ENCODE measurements at places on chromosomes 16 and 17. TPM values are rescaled to one million over a fixed set of nuclear protein-coding genes. Genes with fewer than 3 reads are reported as not detected.

GRCh38 chr16:82203198-82203597, 33.2 kb upstream of the MPHOSPH6 start:
- no peaks in the 10 kb centered on the region for H3K36me3 ChIP-seq
- H3K4me1 ChIP-seq = no peaks in the 10 kb centered on the region
- no peak overlapping the region for H3K4me3 ChIP-seq
- H3K27ac ChIP-seq = no peak overlapping the region
- no peak for DNase-seq

DNA sequence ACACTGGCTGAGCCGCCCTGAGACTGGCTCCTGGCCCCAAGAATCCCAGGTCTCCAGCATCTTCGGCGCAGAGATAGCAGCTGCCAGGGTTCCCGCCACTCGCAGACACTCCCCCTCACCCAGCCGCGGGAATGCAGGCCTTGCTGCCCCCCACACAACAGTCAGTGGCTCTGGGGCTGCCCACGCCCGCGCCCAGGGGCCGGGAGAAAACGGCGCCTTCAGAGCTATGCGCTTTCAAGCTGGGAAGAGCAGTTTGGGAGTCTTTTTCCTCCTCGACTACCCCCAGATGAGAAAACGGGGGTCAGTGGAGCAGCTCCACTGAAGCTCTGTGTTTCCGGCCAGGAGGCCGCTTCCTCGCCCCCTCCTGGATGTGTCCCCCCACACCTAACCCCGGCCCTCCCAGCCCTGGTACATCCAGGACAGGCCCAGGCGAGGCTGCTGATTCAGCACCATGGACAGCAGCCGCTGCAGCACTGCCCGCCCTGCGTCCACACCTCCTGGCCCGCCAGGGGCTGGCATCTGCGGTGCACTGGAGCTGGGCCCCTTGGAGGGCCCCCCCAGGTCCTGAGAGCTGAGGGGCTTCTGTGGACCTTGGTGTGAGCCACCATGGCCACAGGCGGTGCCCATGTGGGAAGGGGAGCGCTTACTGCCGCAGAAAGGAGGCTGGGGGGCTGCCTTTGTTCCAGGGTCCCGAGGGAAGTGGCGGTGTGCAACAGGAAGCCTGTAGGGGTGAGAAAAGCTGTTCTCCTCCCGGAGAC, 35.7 kb downstream of the CACNA1H start:
- no peak overlapping the region for H3K27ac ChIP-seq
- no peak overlapping the region for H3K4me3 ChIP-seq
- H3K27me3 ChIP-seq = peaks cover 22% of the 10 kb centered on the region
- H3K4me1 ChIP-seq = peaks cover 21% of the 10 kb centered on the region
- DNase-seq = no peak

GRCh38 chr16:22120440-22120839, 28.1 kb downstream of the VWA3A start:
- no peak for DNase-seq
- H3K27ac ChIP-seq = no peak overlapping the region
- no peaks in the 10 kb centered on the region for H3K4me1 ChIP-seq
- no peak overlapping the region for H3K4me3 ChIP-seq

DNA sequence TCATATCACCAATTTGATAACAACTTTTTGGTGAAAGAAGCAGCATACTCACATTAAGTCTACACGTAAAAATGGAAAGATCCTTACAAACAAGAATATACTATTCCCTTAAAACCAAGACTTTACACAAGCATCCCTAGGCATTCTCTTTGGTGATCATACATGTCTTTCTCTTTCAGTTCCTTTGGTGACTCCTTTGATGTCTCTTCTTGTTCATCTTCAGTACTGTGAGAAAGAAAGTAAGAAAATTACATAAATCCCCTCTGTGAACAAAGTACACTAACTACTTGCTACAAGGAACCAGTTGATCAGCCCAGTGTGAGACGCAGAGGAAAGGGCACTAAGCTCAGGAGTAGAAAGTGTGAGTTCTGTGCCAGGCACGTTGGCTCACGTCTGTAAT, 59.6 kb upstream of the MTMR4 start:
- DNase-seq = no peak
- no peaks in the 10 kb centered on the region for H3K27me3 ChIP-seq
- no peak overlapping the region for H3K4me3 ChIP-seq
- no peak overlapping the region for H3K27ac ChIP-seq
- H3K4me1 ChIP-seq = peaks cover 41% of the 10 kb centered on the region

- H3K36me3 ChIP-seq = no peaks in the 10 kb centered on the region
- no peaks in the 10 kb centered on the region for H3K4me1 ChIP-seq
- DNase-seq = no peak
- no peak overlapping the region for H3K27ac ChIP-seq
- no peak overlapping the region for H3K4me3 ChIP-seq
- H3K27me3 ChIP-seq = peaks cover 7% of the 10 kb centered on the region
These were observed 140.9 kb upstream of the WSB1 start for GRCh38 chr17:27153005-27153404.

- H3K4me1 ChIP-seq = no peaks in the 10 kb centered on the region
- no peak for DNase-seq
- H3K27ac ChIP-seq = no peak overlapping the region
These were observed 47.9 kb downstream of the IQCK start for GRCh38 chr16:19765860-19766553.

DNA sequence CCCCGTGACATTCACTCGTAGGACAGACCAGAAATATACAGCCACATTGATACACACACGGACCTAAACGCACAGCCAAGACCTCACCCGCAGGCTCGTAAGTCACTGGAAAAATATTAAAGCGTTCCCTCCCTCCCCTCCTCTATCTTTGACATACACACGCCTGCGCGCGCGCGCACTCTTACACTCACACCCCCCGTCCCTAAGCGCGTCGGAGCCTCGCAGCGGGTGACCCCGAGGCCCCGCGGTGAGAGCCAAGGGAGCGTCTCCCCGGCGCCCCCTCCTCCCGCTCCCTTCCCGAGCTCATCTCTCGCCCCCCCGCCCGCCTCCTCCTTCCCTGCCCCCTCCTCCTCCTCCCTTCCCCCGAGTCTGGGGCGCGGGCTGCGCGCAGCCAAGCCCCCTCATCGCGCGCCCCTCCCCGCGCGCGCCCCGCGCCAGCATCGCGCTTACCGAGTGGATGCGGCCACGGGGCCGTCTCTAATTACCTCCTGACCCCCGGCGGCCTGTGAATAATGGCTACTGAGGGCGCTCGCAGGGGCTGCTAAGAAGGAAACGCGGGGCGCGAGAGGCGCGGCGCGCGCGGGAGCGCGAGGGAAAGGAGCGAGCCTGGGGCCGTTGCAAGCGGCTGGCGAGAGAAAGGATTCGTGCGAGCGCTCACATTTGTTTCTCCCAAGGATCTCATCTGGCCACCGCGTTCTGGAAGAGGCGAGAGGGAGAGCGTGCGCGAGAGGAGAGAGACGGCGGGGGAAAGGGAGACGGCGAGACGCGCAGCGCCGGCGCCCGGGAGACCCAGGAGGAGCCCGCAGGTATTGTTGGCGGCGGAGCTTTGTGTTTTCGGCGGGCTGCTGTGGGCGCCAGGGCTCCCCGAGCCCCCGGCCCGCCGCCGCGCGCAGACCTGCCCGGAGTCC, 42.4 kb downstream of the RAI1 start:
- no peak overlapping the region for H3K4me3 ChIP-seq
- no peaks in the 10 kb centered on the region for H3K27me3 ChIP-seq
- peaks cover 29% of the 10 kb centered on the region for H3K4me1 ChIP-seq
- H3K36me3 ChIP-seq = peaks cover 13% of the 10 kb centered on the region
- DNase-seq = no peak

DNA sequence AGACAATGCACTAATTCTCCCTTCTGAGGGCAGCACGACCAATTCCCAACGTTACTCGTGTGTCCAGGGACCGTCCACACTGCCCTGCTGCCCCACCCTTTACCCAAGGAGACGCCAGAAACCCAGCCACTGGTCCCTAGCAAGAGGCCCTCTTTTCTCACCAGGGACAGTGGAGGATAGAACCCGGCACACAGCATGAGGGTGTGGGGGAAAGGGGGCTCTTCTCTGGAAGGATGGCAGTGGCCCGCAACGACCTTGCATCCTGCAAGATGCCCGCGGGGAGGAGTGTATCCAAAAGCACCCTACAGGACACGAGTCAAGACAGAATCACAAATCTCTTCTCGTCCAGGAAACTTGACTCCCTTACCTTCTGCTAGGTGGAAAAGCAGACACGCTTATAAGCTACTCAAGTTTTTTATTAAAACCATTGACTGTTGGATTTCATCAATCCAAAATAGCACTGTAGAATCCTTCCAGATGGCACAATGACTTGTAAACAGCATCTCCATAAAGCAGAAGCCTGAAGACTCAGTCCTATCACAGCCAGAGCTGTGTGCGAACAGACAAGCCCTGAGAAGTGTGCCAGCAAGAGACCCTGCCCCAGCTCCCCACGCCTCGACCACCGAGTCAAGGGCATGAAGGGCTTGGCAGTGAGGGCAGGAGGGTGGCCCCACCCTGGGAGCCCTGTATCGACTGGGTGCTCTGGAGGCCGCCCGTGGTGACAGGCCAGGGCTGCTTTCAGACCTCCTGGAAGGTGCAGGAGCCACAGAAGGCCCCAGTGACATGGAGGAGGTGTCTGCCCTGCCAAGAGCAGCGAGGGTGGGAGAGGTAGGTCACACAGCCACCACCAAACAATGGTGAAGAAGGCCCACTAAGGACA, 103.8 kb downstream of the ANKRD11 start:
- no peak overlapping the region for H3K4me3 ChIP-seq
- peaks cover 39% of the 10 kb centered on the region for H3K4me1 ChIP-seq
- no peaks in the 10 kb centered on the region for H3K27me3 ChIP-seq
- DNase-seq = no peak

DNA sequence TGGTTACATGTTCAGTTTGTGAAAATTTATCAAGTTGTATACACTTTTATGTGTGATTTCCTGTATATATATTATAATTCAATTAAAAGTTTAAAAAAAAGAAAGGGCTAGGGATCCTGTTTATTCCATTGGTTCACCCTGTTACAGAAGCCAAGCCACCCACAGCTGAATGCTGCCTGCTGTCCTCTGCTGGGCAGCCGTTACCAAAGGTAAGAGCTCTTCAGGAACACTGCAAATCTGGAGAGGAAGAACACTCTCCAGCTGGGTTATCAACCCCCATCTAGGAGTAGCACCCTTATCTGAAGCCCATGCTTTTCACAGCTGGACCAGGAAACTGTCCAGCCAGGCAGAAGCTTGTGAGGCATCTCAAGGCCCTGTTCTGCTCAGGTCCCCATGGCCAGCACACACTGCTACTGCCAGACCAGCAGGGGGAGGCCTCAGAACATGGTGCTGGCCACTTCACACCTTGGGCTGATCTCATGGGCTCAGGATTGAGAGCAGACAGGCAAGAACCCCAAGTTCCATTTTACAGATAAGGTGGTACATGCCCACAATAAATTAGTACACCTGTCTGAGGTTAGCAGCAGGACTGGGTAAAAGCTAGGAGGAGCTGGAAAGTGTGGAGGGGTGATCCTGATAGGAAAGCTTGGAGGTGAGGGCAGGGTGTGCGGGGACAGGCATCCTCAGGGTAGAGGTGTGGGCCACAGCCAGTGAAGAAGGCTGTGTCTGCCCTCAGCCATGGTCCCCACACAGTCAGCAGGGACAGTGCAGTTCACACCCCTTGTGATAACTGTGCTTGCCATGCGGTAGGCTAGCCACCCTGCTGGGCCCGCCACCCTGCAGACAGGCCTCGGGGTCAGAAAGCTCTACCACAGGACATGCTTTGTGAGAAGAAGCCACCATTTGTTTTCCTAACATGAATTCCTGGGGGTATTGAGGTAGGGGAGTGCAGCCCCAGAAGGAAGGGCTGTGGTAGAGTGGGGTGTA, 54.3 kb upstream of the SREBF1 start:
- no peak overlapping the region for H3K4me3 ChIP-seq
- peak; percentile 70 for DNase-seq
- H3K27ac ChIP-seq = no peak overlapping the region
- H3K27me3 ChIP-seq = no peaks in the 10 kb centered on the region
- peaks cover 2% of the 10 kb centered on the region for H3K4me1 ChIP-seq
- no peaks in the 10 kb centered on the region for H3K36me3 ChIP-seq

GRCh38 chr17:55576237-55576995, 65.2 kb upstream of the SMIM36 start:
- no peaks in the 10 kb centered on the region for H3K36me3 ChIP-seq
- peak; percentile 28 for DNase-seq
- peaks cover 20% of the 10 kb centered on the region for H3K4me1 ChIP-seq

GRCh38 chr16:10876799-10877341, at the start of gene CIITA:
Gene CIITA, plus strand, starts transcription at chr16:10877202. Its CDS starts 129 bp downstream, at chr16:10877331.
- H3K27me3 ChIP-seq = peaks cover 60% of the 10 kb centered on the region
- peaks cover under 1% of the 10 kb centered on the region for H3K4me1 ChIP-seq
- no peak within 1 kb of the TSS for H3K4me3 ChIP-seq
- no peak for DNase-seq
- H3K27ac ChIP-seq = no peak within 1 kb of the TSS

GRCh38 chr16:57982385-57982784, 11.5 kb upstream of the CNGB1 start:
- H3K4me3 ChIP-seq = no peak overlapping the region
- DNase-seq = no peak
- H3K27me3 ChIP-seq = peaks cover 38% of the 10 kb centered on the region
- peaks cover 25% of the 10 kb centered on the region for H3K4me1 ChIP-seq
- H3K27ac ChIP-seq = no peak overlapping the region

DNA sequence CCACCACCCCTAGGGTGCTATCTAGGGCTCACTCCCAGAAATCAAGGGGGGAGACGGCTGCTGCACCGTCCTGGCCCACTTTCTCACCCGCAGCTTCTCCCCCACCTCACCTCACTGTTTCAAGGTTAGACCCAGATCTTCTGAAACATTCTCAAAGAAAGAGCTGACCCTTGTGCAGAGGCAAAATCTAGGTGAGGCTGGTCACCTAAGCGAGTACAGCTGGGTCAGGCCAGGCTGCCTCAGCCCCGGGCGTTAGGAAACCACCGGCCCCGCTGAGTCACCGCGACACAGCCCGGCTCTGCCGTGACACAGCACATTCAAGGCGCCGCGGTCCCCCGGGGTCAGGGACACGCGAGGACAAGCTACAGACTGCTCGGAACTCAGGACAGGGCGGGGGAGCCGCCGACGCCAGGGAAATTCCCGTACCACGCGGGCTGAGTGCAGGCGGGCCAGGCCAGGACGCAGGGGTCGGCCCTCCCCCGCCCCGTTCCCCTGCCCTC, 27.1 kb downstream of the GNPTG start:
- no peaks in the 10 kb centered on the region for H3K27me3 ChIP-seq
- H3K27ac ChIP-seq = peak overlapping the region; percentile 93
- peak; percentile 60 for DNase-seq

GRCh38 chr17:4411201-4411600, 22.5 kb upstream of the SPNS3 start:
- no peaks in the 10 kb centered on the region for H3K36me3 ChIP-seq
- H3K27ac ChIP-seq = no peak overlapping the region
- H3K4me3 ChIP-seq = no peak overlapping the region
- H3K4me1 ChIP-seq = peaks cover 12% of the 10 kb centered on the region
- H3K27me3 ChIP-seq = no peaks in the 10 kb centered on the region

Gene KCNJ18
- not detected for total RNA-seq

Gene WSB1
- total RNA-seq = 93.3 TPM

Gene COL1A1
- total RNA-seq = not detected

Gene CHST4
- total RNA-seq = not detected

Gene KRT12
- total RNA-seq = 0.07 TPM

Gene HP
- 387 TPM for total RNA-seq

Gene CDH3
- not detected for total RNA-seq

Gene C17orf50
- not detected for total RNA-seq
